NCI-H82 (cell line): ENCODE measurements at places on chromosomes 4 and X.

DNA sequence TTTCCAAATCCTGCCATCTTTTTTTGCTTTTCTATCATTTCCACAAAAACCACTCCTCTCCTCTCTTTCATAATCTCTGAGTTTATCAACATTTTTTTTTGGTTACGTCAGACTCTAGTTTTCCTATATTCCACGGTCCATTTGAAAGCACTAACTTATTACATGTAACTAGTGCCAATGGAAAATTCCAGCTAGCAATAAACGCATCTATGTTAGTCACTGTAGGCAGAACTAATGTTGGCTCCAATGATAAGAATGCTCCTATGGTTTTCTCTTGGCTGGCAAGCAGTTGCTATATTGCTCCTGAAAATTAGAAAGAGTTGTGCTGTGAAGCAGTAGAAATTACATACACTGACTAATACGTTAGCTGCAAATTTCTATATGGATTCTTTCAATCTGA is 634.6 kb upstream of the FTHL17 start:
- no peak for DNase-seq

GRCh38 chr4:155552180-155552579 is 114.5 kb upstream of the GUCY1A1 start:
- DNase-seq: peak; percentile 5

GRCh38 chr4:102732678-102733077 is 28.1 kb downstream of the MANBA start:
- no peak for DNase-seq

- DNase-seq: no peak
These were observed 406.7 kb upstream of the SPANXN1 start for GRCh38 chrX:144840616-144841015.

GRCh38 chrX:13076176-13076961 is 31.9 kb upstream of the FAM9C start:
- no peak for DNase-seq

- no peak for DNase-seq
These were observed 60.2 kb downstream of the RGS12 start for GRCh38 chr4:3352941-3353594.

DNA sequence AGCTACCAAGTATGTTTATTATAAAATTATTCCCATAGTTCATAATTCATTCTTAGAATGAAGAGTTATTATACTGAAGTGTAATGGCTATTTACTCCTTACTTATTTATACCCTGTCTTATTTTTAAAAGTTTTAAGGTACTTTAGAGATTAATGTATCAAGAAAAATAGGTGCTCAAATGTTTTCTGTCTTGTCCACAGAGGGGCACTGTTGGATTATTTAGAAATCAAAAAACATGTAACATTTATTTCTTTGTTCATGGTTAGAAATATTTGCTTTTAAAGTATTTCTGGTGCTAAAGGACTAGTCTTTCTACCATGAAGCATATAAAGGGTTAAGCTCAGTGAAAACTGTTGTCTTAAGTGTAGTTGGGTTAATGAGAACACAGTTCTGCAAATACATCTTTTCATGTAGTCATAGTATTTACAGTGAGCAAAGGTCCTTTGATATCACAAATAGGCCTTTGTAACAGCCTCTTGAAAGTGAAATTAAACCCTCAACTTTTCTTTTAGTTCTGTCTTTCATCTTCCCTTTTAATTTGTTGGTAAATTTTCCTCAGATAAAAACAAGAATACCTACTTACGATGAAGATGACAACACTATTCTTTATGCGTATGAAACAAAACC is 7.7 kb downstream of the SCML1 start:
- DNase-seq: no peak

- DNase-seq: no peak
These were observed 41.8 kb downstream of the OCRL start for GRCh38 chrX:129581904-129582303.

DNA sequence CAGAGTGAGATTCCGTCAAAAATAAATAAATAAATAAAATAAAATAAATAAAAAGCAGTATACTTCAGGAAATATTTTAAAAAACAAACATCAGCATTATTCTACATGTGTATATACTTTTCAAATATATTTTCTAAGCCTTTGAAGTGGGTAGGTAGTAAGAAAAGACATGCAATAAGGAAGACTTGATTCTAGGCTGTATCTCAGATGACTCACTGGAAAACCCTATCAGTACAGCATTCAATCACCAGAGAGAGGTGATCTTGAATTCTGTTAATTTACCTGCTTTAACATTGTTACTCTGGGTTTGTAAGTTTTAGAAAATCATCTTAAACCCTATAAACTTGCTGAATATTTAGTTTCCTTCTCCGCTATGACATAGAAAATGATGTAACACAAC is 106.6 kb upstream of the NAP1L5 start:
- DNase-seq: no peak

DNA sequence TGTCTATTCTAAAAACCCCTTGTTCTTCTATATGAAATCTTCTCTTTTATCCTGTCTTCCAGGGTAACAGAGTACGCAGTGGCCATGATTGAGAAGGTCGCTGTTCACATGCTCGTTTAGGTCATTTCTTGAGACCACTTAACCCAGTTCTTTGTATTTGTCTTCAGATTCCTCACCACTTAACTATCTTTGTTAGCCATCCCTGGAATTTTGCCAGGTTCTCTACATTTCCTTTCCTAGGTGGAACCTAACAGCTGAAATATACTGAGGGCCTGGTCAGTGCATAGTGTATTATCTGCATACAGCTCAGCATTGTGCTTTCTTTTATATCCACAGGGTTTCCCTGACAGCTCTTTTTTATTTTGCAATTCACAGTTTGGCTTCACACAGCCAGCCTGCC is 148.9 kb upstream of the GALNT7 start:
- no peak for DNase-seq

- no peak for DNase-seq
These were observed 47.4 kb downstream of the FGF2 start for GRCh38 chr4:122873821-122874593.

DNA sequence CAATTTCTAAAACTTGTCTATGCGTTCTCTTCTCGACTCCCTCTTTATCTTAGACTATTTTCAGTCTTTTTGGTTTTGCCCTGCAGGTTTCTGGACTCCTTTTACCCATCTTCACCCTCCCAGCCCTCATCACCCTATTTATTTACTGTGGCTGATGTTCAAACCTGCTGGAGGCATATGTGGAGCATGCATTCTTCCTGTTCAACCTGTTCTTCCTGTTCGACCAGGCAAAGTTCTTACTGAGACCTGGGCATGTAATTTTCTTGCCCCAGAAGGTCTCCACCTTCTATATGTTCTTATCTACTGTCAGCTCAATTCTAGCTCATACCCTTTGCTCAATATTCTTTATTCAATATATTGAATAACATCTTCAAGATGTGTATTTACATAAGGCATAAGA is 69.4 kb upstream of the AGA start:
- DNase-seq: no peak

DNA sequence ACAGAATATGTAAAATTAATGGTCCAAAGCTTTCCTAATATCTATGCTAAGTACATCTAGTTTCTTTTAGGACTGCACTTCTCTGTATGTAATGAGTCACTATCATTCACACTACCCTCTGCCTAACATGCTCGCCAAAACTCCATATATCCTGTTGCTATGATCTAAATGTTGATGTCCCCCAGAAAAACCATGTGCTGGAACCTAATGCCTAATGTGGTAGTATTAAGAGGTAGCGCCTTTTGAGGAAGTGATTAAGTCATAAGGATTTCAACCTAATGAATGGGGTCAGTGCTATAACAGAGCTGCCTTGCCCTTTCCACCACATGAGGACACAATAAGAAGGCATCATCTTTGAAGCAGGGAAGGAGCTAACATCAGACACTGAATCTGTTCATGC is 34.9 kb upstream of the NFKB1 start:
- DNase-seq: no peak

GRCh38 chrX:22674932-22675331 is 324.8 kb upstream of the DDX53 start:
- DNase-seq: no peak

DNA sequence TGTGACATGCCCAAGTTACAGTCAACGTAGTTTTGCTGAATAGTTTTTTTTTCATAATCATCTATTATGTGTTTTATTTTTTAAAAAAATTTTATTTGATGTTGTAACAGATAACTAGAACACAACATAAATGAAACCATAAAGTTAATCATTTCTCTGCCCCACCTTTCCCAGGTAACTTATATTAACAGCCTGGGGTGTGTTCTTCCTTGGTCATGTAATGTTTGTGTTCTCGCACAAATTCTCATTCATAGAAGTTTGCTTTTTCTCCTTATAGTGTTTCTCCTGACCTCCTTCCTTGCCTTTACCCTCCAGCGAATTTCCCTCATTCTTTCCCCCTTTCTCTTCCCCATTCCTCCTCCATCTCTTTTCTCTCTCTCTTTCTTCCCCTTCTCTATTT is 214.8 kb downstream of the SOWAHB start:
- DNase-seq: no peak

- DNase-seq: no peak
These were observed 3.9 kb downstream of the P2RY8 start for GRCh38 chrX:1533058-1533457.

DNA sequence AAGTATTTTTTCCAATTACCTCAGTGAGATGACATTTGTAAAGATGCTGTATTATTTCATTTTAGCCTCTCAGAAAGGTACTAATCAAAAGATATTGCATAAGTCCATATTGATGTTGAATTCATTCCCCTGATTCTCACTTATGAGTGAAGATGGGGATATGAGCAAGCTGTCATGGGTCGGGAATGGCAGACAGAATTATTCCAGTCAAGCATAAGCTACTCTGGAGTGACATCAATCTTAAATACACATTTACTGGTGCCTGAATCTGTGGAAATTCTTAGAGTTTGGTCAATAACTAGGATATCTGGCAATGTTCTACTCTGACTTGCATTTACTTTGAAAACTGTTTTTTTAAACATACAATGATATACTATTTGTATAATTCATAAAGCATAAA is 283.8 kb upstream of the PCDH7 start:
- DNase-seq: no peak

DNA sequence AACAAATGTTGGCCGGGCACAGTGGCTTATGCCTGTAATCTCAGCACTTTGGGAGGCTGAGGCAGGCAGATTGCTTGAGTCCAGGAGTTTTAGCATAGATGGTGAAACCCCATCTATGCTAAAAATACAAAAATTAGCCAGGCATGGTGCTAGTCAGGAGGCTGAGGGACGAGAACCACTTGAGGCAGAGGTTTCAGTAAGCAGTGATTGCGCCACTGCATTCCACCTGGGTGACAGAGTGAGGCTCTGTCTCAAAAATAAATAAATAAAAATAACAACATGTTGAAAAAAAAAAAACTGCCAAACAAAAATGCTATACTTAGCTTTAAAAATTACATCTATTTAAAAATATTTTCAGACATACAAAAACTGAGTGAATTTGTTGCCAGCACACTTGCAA is 374.2 kb upstream of the SMIM31 start:
- no peak for DNase-seq

DNA sequence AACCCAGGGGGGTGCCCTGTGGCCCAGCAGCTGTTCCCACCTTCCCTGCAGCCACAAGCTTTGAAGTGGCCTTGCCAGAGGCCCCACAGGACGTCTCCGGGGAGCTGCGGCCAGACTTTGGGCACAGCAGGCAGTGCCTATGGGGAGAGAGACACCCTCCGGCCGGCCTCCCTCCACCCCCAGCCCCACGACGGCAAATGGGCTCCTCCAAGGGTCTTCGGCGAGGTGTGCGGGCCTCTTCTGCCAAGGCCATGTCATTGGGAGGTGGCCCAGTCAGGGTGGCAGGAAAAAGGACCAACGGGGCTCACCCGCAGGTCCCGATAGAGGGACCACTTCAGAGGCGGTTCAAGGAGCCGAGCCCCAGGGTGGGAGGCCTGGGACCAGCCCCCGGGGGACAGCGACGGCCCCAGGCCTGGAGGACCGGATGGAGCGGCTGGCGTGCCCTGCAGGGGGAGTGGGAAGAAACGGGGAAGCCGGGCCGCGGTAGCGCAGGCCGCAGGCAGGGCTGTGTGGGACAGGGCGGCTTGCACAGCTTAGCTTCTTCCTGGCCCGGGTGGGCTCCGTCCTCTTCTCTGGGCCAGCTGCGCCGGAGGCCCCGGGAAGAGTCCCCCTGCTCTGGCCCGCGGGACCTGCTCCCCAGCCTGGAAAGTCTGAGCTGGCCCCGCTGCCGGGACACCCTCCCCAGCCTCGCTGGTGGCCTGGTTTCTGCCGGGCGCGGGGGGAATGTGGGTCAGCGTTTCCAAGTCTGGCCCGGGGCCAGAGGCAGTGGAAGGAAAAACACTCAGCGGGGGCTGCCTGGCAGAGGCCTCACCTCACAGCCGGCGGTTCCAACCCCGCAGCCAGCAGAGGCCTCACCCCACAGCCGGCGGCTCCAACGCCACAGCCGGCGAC is 21.9 kb upstream of the SPON2 start:
- no peak for DNase-seq

DNA sequence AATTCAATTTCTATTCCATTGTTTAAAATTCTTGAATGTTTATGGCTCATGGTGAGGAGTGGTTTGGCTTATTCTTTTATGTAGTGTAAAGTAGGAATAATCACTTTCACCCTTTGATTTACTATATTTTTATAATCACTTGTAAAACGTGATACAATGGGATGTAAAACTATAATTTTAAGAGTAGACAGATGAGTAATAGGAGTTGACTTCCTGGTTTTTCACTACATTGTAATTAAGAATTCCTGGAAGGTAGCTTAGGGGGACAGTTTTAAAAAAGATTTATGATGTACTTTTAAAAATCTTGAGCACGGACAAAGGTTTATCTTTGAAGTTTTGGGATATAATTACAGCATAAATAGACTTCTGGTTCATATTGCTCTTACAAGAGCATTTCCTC is 65.3 kb downstream of the PDGFC start:
- DNase-seq: no peak

GRCh38 chr4:16573206-16573605 is 325.2 kb downstream of the LDB2 start:
- DNase-seq: no peak

DNA sequence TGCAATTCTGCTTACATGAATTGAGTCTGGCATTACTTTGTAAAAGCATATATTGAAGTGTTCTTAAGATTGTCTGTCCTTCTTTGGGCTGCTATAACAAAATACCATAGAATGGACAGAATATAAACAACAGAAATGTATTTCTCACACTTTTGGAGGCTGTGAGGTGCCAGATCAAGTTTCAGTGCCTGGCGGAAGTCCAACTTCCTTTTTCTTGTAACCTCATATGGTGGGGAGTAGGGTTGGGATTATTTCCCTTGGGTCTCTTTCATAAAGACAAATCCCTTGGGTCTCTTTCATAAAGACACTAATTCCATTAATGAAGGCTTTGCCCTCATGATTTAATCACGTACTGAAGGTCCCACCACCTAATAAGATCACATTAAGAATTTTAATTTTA is 199.3 kb upstream of the GRID2 start:
- peak; percentile 60 for DNase-seq

GRCh38 chr4:141255016-141255415 is 34.3 kb downstream of the ZNF330 start:
- no peak for DNase-seq

DNA sequence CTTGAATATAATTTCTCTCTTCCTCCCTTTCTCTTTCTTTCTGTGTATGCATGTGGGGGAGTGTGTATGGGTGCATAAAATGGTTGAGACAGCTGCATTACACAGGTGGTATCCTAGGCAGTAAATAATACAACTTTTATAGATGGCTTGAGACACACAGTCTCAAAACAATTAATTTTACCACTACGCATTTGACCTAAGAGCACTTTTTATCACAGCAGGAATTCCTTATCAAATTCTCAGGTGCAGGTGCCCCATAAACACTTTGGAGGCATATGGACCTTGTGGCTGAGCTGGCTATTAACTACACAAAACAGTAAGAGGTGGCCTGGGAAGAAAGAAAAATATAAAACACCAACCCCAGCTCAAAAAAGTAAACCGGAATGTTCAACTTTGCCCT is 91.3 kb downstream of the RASGEF1B start:
- no peak for DNase-seq
